ENCODE measurements at places on chromosomes 5 and 9.

GRCh38 chr5:103475629-103476240 is 86.9 kb downstream of the NUDT12 start:
- peak; percentile 74 for DNase-seq

- DNase-seq: no peak
Observed at GRCh38 chr5:156456857-156457256, 129.9 kb downstream of the SGCD start.

DNA sequence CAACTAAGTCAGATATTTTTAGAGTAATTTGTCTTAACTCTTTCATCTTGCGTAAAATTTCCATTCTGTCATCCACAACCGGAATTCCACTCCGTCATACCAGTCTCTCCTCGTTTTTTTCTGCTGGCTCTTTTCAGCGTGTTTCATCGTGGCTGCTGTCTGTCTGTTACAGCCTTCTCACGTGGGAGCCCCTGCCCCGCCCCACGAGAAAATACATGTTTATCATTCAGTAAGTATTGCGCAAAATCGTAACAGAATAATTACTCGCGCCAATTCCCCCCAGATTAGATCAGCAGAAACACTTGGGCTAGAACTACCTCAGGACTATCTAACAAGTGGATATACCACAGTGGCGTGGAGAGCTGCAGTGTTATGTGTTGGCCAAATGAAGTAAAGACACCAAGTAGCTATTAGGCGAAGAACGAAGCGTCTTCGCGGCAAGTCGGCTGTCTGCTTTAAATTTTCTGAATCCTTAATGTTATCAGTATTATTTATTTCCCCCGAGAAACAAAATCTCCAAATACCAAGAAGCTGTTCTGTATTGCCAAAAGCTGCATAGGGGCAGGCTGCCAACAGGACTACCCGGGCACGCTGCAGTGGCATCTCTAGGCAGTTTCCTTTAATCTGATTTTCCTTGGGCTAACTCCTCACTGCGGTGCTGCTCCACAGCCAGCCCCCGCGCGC is 566 bp upstream of the FOCAD start:
- DNase-seq: peak; percentile 63

DNA sequence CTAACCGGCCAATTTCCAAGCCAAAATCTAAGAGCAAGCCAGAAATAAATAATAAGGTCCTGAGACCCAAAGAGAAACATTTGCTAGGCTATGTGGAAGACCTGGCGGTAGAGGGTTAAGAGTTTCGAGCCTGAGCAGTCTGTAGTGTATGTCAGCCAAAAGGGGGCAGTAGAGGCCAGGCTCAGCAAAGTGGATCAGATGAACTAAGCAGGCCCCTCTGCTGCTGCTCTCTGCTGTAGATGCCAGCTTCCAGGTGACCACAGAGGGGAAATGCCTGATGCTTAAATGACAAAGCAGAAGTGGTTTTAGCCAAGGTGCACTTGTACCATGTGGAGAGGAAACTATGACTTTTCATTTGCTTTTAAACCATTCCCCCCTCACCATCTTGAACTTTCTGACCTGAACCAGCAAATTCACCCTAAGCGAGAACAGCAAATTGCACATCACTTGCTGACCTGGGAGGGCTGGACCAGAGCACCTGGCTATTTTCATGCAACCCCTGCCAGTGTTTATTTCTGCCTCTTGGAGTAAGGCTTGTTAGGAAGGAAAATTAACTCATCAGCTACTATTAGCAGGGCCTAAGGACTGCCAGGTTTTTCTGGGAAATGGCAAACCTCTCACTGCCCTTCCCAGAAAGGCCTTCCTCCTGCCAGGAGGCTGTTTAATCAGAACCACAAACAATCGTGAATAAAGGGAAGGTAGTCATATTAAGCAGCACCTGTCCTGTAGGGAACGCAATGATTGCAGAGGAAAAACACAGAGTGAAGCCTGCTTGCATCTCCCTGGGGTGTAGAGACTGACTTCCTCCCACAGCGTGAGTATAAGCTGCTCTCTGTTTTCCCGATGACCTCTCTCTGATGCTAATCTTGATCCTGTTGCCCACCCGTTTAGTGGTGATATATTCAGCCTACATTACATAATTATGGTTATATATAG is 818.2 kb downstream of the TLR4 start:
- peak; percentile 61 for DNase-seq

DNA sequence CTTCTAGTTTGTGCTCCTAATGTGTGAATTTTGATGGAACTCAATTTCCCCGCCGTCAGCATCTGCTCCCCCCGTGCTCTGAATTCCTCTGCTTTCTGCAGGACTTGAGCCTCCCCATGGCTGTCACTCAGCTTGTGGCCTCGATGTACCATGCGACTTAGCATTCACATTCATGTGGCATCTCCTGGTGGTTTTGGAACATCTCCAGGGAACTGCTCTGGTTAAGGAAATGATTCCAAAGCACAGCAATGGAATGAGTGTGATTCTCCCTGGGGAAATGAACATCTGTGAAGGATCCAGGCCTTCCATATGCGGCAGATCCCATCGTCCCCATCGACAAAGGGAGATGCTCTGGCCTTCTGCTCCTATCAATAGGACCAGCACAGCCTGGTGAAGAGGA is 119.0 kb downstream of the ENTREP1 start:
- DNase-seq: no peak

- DNase-seq: no peak
Observed at GRCh38 chr5:133235696-133236426, 184.0 kb downstream of the HSPA4 start.

DNA sequence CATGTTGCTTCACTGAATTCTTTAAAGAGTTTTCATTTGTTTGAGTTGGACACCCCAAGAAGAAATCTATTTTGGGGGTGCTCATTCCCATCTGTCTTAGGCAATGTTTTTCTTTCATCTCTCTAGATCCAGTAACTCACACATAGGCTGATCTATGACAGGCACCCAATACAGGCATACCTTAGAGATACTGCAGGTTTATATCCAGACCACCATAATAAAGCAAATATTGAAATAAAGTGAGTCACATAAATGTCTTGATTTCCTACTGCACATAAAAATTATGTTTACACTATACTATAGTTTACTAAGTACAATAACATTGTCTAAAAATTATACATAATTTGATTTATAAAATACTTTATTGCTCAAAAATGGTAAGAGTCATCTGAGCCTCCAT is 364.5 kb downstream of the MTRR start:
- DNase-seq: no peak

GRCh38 chr9:125822160-125822559 is 75.0 kb downstream of the PBX3 start:
- no peak for DNase-seq

GRCh38 chr9:95826183-95826838 is 49.2 kb upstream of the ERCC6L2 start:
- DNase-seq: peak; percentile 15

DNA sequence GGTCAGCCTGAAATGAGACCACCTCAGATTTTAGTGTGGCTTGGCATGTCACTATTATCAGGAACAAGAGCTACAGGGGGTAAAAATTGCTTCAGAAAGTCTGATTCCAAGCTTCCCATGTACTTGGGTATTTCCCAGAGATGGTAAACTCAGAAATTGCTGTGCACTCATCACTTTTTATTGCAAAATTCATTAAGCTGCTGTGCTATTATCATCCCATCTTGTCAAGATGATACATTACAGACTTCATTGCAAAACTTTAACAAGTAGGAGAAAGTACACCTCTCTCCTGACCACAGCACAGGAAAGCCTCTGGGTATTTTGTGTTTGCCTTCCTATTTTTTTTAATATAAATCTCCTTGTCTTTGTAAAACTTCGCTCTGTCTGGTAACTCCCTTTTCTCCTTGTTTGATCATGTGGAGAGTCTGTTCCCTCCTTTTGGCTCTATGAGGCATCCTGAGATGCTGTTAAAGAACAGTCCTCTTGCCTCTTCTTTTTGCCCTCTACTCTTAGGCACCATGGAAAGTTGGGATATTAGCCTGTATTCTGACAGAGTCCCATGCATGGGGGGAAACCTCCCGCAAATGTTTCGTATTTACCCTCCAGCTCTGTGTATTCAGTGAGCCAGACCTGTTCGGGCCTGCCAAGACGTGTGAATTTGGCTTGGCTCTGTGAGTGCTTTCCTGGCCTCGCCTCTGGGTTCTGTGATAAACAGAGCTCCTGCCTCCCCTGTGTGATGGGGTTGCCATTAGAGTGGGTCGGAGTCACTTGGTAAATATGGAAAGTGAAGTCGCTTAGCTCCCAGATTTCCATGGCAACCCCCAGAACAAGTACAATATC is 260.7 kb downstream of the NR3C1 start:
- peak; percentile 57 for DNase-seq

GRCh38 chr9:106878081-106878837 is 15.3 kb downstream of the ZNF462 start:
- no peak for DNase-seq

DNA sequence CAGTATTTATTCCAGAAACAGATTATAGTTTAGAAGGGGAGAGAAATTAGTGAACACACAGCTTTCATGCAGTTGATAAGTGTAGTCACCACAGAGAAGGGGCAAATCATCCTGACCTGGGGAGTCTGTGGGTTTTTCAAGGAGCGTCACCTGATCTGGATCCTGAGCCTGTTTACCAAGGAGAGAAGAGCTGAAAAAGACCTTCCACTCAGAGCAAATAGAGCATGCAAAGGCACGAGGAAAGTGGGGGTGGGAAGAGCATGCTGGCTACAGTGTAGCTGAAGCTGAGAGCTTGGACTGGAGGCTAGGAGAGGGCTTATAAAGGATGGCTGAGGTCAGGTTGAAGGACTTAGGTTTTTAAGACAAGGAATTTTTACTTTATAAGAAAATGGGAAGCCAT is 30.4 kb downstream of the ACO1 start:
- no peak for DNase-seq
